ENCODE measurements at places on chromosomes 1 and 21. TPM values are rescaled to one million over a fixed set of nuclear protein-coding genes. Genes with fewer than 3 reads are reported as not detected.
A peak's percentile ranks its signal among the peaks of the same experiment; 100 is the strongest.

The IRF6 gene
- 2.1 TPM for total RNA-seq

The PLEKHN1 gene
- 0.85 TPM for total RNA-seq

The ADAMTSL4 gene
- total RNA-seq: 0.10 TPM

The FMO2 gene
- total RNA-seq: not detected

The MYCL gene
- 0.08 TPM for total RNA-seq

DNA sequence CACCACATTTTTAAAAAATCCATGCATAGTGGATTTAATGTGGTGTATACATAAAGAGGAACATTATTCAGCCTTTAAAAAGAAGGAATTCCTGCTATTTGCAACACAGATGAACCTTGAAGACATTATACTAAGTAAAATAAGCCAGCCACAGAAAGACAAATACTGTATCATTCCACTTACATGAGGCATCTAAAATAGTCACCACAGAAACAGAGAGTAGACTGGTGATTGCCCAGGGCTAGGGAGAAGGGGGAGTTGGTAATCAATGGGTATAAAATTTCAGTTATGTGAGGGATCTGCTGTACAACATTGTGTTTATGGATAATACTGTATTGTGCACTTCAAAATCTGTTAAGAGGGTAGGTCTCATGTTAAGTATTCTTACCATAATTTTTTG, 10.0 kb downstream of the FAM163A start:
- DNase-seq: no peak

DNA sequence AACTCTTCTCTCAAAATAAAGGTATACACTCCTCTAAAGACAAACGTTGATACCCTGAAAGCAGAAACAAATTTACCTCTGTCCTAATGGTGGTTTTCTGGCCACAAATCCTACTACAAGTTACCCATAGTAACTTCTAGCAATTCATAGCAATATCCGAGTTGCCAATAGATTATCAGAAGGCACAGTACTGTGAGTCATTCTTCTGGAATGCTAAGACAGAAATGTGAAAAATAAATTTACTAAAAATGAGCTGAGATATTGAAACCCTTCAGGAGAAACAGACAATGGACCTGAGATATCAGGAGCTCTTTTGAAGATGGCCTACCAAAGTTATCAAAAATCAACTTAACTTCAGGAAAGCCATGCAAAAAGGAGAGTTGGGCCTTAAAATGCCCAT, 715.0 kb upstream of the ADAMTS5 start:
- DNase-seq: no peak

DNA sequence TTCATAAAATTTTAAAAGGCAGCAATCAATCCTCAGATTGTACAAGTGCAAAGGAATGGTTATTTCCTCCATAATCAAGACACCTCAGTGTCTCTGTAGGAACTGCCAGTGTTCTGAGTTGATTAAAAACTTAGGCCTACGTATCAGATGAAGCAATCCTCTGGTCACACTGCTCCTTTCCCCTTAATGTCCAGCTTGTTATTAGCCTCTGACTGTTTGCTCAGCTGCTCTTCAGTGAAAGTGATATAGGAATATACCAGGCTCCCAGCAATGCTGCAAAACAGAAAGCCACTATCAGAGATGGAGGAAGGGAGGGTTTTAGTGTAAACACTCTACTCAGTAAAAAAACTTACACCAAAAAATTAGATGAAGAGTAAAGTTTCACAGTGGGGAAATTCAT, 49.8 kb downstream of the SLC35D1 start:
- DNase-seq: no peak

DNA sequence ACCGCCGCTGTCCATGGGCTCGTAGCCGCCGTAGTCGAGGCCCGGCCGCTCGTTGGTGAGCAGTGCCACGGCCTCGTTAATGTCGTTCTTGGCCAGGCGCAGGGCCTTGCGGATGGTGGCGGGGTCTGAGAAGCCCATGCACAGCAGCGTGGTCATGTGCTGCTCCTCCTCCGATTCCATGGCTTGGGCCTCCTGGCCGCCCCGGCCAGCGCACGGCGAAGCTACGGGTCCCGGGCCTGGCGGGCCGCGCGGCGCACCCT, 300 bp downstream of the USP24 start:
- no peak for DNase-seq

GRCh38 chr1:12730156-12730555, 14.2 kb downstream of the AADACL3 start:
- no peak for DNase-seq

DNA sequence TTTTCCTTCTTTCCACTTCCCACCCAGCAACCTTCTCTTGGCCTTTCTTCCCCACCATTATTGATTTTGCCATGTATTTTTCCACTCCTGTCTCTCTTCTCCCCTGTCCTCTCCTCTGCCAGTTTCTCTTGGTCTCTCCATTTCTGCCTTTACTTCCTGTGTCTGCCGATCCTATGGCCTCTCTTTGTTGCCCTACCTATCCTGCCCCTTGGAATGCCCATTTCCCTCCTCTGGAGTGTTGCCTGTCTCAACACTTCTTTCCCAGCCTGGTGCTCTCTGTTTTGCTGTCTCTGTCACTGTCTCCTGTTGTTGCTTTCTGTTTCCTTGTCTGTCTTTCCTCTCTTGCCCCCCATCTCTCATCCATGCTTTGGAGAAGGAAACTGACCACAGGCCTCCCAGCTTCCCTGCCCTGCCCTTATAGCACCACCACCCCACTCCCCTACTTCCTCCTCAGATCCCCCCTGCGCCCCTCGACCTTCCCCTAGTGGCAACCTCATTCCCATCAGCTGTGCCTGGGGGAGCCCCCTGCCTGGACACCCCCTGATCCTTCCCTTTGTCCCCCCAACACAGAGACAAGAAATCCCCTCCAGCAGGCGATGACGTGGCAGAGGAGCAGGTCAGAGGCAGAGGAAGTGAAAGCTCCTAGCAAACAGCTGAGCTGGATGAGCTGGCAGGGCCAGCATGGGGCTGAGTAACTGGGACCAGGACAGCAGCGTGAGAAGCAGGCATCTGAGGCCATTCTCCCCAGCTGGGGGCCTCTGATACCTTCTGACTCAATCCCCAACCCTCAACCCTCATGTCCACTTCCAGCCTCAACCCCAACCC, 6.6 kb upstream of the ETV3L start:
- peak; percentile 33 for DNase-seq

DNA sequence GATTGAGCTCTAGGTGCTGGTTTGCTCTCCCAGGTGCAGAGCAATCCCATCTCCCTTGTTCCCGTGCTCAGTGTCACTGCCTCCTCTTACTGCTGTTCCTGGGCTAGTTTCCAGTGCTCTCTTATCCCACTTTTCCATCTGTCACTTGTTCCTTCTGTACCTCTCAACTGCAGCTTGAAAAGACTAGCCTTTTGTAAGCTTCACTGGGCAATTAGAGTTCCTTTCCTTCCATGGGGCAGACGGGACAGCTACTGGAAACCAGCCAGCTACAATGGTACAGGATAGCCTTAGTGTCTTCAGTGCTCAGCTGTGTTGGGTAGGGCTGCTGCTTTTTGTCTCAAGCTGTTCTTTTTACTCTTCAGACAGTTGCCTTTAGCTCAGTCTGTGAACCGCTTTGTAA, 31.6 kb downstream of the AGT start:
- DNase-seq: no peak

GRCh38 chr1:216902669-216903381, 179.6 kb upstream of the ESRRG start:
- no peak for DNase-seq

DNA sequence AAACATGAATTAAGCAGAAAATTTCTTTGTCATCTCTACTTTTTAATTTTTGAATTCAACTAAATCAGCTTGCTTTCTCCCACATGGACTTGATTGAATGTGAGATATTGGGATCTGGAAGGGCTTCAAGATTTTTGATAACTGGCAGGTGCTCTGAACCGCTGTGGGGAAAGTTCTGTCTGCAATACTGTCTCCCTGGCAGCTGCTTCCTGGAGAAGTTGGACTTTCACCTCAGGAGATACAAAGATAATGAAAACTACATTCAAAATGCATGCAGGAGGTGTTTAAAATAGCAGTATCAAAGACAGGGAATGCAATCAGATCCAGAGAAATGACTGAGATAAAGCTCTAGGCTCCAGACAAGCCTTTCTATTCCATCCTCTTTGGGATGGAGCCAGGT, 338.3 kb downstream of the NEGR1 start:
- DNase-seq: no peak

DNA sequence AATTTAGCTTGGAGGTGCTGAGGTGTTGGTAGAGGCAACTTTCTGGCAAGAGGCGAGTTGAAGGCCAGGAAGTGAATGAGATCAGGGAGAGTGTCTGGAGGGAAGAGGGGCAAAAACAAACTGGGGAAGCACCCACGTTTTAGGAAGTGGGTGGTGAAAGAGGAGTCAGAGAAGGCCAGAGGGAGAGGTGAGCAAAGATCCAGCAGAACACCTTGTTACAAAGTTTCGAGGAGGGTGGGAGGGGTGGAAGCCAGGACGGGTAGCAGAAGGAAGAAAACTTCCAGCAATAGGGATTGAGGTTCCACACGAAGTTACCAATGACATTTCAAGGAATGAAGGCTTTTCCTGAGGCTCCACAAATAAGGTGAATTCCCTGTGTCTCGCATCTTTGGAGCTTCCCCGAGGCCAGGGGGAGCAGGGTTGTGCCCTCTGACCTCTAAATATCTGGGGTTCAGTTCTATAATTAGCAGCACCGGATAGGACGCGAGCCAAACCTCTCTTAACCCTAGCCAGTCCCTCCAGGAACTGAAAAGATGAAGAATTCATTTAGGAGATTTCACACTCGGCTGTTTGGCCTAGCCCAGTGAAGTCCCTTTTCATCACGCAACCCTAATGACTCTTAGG, 578 bp upstream of the SESN2 start:
- no peak for DNase-seq

DNA sequence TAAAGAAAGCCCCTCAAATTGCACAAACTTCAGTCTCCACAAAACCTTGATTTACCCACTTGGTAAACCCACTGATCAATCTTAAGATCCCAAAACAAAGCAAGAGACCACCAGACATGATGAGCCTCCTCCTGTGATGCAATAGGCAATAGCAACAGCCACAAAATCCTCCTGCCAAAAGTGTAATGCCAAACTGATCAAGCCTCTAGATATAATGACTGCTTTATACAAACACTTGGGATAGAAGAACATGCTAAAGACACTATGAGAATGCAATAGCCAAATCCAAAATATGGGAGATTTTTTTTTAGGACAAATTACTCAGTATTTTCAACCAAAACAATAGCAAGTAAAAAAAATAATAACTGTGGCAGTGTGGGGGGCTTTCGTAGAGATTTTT, 64.9 kb upstream of the PTGFRN start:
- DNase-seq: no peak

- no peak for DNase-seq
Observed at GRCh38 chr21:28775071-28775470, 217.6 kb downstream of the LTN1 start.

- DNase-seq: no peak
Observed at GRCh38 chr1:232172563-232172962, 457.4 kb downstream of the SIPA1L2 start.

DNA sequence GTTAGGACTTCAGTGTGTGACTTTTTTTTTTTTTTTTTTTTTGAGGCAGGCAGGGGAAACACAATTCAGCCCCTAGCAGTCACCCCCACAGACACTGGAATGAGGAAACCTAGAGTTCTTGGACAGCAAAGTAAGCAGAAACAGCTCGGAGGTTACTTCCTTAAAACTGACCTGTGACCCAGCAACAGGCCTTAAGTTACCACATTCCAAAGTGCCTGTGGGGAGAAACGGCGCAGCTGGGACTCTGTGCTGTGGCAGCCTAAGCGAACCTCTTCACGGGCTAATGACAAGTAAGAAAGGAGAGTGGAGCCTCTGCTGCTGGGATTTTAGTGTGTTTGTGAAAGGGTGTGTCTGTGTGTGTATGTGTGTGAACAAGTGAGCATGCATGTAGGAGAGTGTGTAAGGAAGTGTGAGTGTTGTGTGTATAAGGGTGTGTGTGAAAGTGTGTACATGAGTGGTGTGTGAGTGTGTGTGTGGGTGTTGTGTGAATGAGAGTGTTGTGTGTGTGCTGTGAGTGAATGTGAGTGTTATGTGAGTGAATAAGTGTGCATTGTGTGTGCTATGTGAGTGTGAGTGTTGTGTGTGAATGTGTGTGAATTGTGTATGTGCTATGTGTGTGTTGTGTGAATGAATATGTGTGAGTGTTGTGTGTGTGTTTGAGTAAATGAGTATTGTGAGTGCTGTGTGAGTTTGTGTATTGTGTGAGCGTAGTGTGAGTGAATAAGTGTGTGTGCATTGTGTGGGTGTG, 180.8 kb downstream of the BRINP2 start:
- DNase-seq: no peak

GRCh38 chr1:41342774-41343355, 18.4 kb upstream of the FOXO6 start:
- DNase-seq: no peak

DNA sequence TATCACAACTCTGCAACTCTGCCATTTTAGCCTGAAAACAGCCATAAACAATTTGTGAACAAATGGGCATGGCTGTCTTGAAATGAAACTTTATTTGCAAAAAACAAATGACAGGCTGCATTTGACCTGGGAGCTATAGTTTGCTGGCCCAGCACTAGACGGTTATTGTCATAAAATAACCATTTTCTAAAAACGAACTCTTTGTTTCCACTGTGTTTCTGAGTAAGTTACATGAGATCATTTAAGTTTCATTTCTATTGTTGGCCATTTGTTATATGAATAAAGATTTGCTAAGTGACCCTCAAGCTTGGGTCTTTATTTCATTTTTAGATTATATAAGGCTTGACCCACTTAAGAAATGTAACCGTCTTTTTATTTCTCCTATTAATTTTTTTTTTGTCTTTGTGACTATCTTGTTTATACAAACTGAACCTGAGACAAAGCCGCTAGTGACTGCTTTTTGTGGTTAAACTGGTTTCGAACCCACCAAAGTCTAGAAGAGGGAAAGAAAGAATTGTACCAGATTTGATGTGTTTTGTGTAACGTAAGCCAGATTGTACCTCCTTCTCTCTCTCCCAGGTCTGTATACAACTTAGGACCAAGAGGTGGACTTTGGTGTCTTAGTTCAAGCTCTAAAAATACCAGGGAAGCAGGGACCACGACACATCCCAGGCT, 12.9 kb upstream of the KCNJ15 start:
- no peak for DNase-seq

- no peak for DNase-seq
Observed at GRCh38 chr1:187689129-187689528, 860.4 kb downstream of the PLA2G4A start.
